ENCODE measurements at places on chromosomes 11 and 22.

DNA sequence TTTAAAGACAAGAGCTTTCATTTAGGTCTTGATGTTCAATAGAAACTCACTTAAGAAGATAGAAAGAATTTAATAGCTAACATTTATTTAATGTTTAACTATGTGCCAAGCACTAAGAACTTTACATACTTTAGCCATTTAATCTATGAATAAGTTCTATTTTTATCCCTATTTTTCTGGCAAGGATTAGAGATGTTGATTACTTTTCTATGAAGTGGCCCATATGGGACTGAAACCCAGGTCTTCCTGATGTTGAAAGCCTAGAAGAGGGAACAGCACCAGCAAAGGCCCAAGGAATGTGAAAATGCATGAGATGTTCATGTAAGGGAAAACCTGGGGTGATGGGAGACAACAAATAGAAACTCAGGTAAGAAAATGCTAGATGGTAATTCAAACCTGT lies 15.4 kb upstream of the TBCEL start:
- DNase-seq = no peak

GRCh38 chr11:45319077-45319476 lies 32.9 kb upstream of the SYT13 start:
- no peak for DNase-seq

DNA sequence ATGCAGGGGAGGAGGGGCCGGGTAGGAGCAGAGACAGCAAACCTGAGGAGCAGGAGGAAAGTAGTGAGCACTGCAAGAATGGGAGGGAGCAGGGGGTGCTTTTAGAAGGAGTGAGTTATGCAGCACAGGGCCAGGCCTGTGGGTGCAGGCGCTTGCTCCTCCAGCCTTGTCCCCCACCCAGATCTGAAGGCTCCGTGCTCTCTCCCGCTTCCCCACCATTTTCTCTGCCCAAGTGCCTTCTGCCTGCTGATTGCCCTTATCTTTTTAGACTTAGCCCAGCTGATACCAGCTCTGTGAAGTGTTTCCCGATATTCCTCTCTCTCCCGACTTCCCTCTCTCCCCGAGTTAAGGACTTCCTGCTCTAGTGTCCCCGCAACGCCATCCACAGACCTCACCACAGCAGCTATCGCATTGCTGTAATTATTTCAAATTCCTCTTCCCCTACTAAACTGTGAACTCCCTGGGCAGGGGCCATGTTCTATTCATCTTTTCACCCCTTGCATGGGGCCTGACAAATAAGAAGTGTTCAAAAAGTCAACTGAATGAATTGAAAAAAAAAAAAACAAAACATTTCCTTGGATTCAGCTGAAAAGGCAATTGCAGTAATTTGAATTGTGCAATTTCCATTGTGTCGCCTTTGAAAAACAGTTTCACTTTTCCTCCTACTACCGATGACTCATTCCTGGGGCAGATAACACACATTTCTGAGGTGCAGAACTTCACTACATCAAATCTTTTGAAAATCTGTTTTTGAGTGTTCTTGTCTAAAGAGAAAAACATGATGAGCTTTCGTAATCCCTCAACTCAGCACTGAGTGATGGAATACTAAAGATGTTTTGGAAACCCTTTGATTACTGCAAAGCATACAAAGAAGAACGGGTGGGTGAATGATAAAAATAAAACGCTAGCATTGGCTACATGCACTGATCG lies 69.7 kb upstream of the BMAL1 start:
- no peak for DNase-seq

DNA sequence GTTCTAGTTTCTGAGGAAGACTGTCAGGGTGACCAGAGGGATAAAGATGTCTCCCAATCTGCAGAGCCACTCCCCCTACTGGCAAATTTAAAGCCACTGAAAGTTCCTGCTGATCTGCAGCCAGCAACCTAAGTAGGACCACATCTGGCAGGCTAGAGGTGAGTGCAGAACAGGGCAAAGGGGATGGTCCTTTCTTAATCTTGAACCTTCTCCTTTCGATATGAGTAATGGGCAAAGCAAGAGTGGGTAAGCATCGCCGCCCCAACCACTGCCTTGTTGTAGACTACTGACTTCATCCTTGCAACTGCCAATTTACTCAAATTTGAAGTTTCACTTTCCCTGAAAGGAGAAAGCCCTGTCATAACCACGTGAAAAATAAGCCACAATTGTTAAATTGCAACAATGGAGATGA lies 30.7 kb downstream of the SCUBE2 start:
- DNase-seq = no peak

- no peak for DNase-seq
These were observed 25.4 kb upstream of the MOB2 start for GRCh38 chr11:1511937-1512496.

DNA sequence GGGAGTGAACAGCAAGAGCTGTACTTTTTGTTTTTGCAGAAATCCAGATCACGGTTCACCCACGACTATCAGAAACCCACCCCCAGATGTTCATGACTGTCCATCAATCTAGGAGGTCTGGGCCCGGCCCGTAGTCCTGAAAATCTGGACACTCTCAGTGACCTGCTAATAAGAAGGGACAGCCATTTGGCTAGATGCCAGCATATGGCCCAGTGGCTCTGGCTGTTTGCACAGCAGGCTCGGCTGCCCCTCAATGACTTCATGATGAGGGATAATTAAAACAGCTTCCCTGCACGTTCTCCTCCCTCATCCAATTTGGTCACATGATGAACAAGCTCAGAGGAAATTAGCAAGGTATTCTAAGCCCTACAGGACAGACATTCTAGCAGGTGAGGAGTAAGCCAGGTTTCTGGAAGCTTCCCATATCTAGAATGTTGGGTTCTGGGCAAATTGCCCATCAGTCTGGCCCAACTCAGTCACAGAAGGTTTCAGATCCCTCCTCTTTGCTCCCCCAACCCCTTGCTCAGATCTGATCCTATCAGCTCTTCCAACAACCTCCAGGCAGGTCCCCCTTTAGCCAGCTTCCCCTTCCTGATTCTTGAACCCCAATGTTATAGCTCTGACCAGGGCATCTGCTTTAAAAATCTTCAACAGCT lies 397.3 kb downstream of the SHANK2 start:
- DNase-seq = no peak

- no peak for DNase-seq
These were observed 883.3 kb upstream of the CNTN5 start for GRCh38 chr11:98137437-98137836.

DNA sequence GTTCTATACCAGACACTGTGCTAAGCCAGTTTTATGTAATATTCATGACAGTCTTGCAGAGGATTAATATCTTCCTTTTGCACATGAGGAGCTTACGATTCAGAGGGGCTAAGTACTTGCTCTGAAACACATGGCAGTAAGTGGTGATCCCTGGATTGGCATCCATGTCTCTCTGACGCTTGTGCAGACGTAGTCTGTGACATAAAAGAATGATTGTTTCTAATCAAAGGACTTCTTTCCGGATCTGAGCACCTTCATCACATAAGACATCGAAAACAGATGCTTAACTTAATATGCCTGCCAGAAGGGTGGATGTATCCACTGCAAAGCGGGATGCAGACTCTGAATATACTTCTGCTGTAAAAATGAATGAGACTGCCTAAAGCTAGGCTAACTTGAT lies 74.8 kb downstream of the ARHGAP42 start:
- no peak for DNase-seq

GRCh38 chr11:76380159-76380976 lies 564 bp downstream of the THAP12 start:
- DNase-seq = peak; percentile 80

DNA sequence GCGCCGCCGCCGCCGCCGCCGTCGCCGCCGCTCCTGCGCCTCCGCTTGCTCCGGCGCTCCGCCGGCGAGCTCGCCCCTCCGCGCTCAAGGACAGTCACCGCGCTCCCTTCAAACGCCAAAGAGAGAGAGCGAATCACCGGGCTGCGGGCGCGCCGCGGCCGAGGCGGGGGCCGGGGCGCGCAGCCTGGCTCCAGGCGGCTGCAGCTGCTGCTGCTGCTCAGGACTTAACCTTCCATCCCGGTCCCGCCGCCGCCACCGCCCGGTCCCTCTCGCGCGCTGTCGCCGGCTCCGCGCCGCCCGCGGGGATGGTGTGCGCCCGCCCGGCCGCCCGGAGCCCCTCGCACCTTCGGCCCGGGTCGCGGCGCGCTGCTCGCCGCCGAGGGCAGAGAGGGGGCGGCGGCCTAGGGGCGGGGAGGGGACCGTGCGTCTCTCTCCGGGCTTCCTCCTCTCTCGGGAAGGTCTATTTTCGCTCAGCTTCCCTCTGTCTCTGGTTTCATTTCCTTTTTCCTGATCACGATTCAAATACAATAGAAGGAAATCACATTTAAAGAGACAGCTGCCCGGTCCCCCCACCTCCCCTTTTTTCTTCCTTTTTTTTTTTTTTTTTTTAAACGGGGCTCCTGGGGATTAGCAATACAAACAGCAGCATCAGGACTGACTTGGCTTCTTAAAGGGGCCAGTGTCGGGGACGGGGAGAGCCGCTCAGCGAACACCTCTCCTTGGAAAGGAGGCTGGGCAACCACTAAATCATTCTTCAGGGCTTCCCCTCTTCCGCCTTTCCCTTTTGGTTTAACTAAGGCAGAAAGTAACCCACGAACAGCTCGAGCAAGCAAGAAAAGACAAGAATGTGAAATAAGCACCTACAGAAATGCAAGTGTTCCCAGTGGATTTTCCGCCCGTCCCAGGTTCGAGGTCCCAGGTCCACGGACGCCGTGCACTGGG lies 22.1 kb downstream of the LMO2 start:
- peak; percentile 75 for DNase-seq

Measured in B cell (primary cell).